NCI-H2171 (cell line): ENCODE measurements at places on chromosomes 13 and 19.

- DNase-seq: no peak
These were observed 115.3 kb upstream of the C1QTNF9B start for GRCh38 chr13:24012648-24013047.

DNA sequence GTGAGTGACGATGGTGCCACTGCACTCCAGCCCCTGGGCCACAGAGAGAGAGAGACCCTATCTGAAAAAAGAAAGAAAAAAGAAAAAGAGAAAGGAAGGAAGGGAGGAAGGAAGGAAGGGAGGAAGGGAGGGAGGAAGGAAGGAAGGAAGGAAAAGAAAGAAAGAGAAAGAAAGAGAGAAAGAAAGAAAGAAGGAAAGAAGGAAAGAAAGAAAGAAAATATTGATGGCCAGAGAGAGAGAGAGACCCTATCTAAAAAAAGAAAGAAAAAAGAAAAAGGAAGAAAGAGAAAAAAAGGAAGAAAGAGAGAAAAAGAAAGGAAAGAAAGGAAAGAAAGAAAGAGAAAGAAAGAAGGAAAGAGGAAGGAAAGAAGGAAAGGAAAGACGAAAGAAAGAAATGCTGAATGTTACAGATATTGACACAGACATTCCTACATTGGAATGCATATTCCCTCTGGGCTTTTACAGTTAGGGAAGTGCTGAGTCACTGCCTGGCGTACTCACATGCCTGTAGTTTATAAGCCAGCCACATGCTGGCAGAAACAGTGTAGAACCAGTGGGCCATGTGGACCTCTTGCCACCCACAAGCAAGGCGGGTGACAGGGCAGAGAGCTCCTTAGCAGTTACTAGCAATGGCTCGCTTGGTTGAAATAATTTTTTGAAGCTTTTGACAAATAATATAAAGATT is 34.6 kb upstream of the SLC46A3 start:
- DNase-seq: no peak

GRCh38 chr13:39452417-39452816 is 150.6 kb downstream of the LHFPL6 start:
- DNase-seq: no peak

- no peak for DNase-seq
These were observed 376.0 kb downstream of the DIAPH3 start for GRCh38 chr13:59787679-59788078.

GRCh38 chr13:111058796-111059506 is 56.2 kb upstream of the ARHGEF7 start:
- DNase-seq: no peak

DNA sequence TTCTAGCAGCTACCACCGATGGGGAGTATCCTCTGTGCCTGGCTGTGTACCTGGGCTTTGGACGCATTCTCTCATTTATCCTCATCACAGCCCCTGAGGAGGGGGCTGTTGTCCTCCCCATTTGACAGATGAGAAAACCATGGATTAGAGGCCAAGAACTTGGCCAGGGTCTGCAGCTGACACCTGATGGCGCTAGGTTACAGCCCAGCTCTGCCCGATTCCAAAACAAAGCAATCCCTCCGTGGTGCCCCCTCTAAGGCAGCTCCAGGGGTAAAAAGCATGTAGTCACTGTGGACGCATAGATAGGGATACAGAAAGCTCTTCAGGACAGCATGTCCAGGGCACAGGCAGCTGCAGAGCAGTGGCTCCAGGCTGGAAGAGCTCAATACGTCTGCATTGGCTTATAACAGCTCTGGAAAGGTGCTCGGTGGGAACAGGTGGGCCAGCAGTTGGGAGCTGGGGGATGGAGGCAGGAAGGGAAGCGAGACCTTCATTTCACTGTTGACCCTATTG is 35.4 kb upstream of the UQCRFS1 start:
- DNase-seq: no peak

DNA sequence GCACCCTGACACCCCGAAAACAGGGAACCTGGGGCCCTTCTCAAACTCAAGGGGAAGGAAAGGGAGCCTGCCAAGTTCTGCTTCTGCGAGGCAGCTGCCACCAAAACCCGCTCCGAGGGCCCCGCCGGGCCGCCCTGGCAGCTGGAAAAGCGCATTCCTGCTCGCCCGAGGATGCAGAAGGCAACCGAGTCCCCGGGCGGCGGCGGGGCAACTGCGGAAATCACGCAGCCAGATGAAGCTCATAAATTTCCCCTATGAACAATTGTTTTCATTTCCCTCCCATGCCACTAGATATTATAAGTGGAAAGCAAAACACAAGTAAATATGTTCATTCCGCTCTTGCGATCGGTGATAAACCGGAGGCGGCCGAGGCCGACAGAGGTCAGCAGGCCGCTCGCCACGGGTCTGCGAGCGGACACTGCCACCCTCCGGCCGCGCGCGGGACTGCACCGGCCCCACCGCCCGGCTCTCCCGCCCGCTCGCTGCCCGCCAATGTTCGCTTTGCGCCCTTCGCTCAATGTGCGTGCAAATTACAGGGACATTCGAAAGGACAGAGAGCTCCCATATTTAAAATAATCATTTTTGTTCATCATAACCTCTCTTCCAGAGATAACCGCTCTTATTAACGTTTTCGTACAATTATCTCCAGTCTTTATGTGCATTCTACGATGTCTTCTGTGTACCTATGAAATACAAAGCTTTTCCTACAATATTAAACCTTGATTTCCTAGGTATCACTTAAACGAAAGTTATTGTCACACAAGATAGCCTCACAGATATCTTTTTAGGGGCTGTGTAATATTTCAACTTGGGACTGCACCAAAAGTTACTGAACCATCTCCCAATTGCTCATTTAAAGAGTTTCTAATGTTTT is 120.8 kb upstream of the ZNF507 start:
- DNase-seq: no peak

- DNase-seq: no peak
These were observed 67.8 kb downstream of the CEBPG start for GRCh38 chr19:33441277-33441699.
